ENCODE measurements at places on chromosomes 3 and 15.

GRCh38 chr3:134802428-134803050, 7.5 kb downstream of the EPHB1 start:
- no peak for DNase-seq

DNA sequence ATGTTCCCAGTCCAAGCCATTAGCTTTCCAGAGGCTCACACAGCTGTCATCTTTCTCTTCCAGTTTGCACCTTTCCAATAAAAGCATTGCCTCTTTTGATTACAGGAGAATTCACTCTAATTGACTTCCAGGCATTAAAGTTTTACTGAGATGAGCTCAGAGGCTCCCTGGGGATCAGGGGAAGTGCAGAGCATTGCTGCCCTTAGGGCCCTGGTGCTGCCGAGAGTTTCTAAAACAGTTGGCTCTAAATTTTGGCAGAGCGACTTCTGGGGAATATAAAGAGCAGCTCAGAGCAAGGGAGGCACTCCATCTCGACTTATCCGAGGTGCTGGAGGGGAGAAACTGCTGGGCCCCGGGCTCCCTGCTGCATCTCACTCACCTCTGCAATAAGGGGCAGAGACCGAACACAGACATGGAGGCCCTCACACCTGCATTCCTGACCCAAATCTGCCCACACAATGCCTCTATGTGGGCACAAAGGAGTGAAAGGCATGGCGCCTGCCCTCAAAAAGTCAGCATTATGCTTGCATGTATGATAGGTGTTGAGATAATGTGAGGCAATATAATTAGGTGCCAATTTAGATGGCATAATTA, 61.7 kb downstream of the SCN11A start:
- peak; percentile 52 for DNase-seq

- no peak for DNase-seq
Observed at GRCh38 chr3:151226825-151227224, 23.8 kb upstream of the GPR171 start.

DNA sequence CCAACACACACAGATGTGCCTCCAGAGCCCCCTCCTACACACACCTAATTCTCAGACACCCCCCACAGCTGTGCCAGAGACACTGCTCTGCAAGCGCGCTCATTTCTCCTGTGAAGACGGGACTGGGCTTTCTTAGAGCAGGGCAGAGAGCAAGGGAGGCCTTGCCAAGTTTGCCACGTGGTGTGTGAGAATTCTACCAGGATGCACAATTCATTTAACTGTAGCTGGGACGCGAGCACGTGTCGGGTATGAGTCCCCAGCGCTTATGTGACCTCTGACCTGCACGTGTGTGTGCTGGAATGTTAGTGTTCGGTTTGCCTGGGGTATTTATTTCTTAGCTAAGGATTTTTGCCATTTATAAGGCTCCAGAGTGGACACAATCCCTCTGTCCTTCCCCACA, 37.0 kb downstream of the FEM1B start:
- no peak for DNase-seq

DNA sequence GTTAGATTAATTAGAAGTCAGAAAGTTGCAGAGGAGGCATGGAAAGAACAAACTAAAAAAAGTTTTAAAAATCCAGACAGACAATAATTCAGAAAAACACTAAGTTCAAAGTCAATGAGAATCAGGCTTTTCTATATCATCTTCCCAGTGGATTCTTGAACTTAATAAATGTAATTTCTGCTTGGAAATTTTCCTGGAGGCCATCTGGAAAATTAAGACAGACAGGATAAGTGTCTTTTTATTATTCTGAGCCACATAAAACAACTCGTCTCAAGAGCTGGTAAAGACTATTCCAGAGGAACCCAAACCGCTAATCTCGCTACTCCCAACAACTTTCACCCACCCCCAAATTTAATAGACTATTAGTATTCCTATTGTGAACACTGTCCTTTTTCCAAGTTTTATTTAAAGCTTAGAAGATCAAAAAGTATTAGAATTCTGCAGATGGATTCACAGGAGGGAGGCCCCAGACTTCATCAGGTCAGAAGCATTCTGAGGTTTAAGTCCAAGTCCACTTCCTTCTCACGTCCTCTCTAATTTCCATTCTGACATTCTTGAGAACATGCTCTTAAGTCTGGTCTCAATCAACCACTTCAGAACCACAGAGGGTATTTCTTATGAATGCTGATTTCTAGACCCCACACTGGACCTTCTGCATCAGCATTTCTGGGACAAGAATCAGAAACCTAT, 61.3 kb downstream of the ERC2 start:
- DNase-seq = no peak

GRCh38 chr3:115092220-115092791, 54.8 kb downstream of the ZBTB20 start:
- peak; percentile 54 for DNase-seq

- DNase-seq = no peak
Observed at GRCh38 chr15:77857419-77857818, 220.1 kb downstream of the TBC1D2B start.

GRCh38 chr15:39094116-39094515, 486.8 kb upstream of the THBS1 start:
- peak; percentile 52 for DNase-seq

- no peak for DNase-seq
Observed at GRCh38 chr15:101017093-101017754, 98.1 kb downstream of the LRRK1 start.

DNA sequence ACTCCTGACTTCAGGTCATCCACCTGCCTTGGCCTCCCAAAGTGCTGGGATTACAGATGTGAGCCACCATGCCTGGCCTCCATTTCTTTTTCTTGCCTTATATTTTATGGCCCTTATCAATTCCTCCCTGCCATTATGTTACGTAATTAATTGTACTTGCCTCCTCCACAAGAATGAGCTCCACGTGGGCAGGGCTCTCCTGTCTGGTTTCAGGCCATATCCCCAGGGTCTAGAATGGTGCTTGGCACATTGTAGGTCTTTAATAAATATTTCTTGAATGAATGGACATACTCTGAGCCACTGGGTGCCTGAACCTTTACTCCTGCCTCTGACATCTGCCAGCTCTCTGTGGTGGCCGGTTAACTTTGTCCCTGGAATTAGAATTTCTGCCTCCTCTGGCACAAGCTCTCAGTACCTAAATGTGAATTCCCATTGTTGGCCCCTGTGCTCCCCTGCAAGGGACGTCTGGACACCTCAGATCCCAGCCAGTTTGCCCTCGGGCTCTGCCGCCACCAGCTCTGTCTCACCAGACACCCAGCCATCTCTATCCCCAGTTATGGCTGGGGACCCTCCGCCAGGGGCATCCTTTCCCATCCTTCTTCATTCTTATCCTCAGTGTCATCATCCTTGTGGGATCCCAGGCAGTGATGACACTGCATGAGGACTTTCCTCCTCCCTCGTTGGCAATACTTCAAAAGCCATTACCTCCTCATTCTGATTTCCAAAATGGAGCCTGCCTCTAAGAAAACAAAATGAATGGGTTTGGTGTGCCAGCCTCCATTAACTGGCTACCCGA, 165.6 kb upstream of the SMAD3 start:
- peak; percentile 87 for DNase-seq

GRCh38 chr15:101692801-101693598, 31.3 kb downstream of the TARS3 start:
- DNase-seq = peak; percentile 32

GRCh38 chr3:188266562-188267274, 112.8 kb downstream of the LPP start:
- DNase-seq = peak; percentile 97

- no peak for DNase-seq
Observed at GRCh38 chr15:31377030-31377429, 50.4 kb downstream of the KLF13 start.

DNA sequence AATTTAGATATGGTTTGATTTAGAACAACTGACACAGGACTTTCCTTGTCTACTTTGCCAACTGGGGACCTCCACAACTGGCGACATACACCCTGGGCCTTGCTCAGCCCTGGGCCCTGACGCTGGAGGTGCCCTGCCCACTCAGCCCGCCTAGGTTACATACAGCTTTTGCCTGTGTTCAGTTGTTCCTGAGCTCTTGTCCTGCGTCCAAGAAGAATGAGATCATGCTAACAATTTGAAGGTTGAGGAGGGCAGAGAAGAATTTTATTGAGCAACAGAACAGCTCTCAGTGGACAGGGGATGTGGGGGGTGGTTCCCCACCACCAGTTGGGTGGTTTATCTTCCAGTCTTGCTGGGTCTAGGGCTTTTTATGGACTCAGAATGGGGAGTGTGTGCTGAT, 67.9 kb downstream of the IQCH start:
- DNase-seq = peak; percentile 21

DNA sequence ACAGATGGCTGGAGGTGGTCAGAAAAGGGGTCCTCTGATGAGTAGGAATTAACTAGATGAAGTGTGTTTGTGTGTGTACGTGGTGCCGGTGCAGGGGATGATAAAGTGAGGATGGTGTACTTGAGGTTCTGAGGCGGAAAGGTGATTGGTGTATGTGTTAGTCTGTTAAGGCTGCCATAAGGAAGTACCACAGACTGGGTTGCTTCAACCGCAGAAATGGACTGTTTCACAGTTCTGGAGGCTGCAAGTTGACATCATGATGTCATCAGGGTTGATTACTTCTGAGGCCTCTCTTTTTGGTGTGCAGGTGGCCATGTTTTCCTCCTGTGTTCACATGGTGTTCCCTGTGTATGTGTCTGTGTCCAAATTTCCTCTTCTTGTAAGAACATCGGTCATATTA, 202.4 kb upstream of the RGMA start:
- no peak for DNase-seq

DNA sequence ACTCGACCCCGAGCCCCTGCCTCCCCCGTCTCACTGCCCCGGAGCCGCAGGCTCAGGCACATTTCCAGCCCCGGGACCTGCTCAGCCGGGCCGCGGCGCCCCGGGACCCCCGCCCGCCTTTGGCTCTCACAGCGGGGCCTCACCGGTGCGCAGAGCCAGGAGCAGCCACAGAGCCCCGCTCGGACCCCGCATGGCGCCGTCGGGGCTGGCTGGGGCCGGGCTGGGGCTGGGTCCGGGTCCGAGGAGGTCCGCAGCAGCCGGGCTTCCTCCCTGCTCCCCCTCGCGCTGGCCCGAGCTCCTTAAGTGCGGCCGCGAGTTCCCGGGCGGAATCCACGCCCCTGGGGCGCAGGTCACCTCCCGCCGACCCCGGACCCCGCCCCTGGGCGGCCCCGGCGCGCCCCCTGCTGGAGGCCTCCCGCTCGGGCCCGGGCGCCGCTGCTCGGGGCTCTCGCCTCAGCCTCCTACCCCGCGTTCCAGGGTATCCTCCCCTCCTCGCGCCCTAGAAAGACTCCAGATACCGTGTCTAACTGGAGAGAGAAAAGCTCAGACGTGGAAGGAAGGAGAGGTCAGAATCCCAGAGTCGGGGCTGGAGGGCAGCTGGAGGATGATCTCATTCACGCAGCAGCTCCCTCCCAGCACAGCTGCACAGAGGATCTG, at the start of gene MELTF:
MELTF (minus strand) TSS at position 307 of the 657 bp plus-strand sequence; CDS start at position 192, 115 bp downstream.
- peak; percentile 52 for DNase-seq

- no peak for DNase-seq
Observed at GRCh38 chr15:76056931-76057330, 2.9 kb upstream of the TMEM266 start.

DNA sequence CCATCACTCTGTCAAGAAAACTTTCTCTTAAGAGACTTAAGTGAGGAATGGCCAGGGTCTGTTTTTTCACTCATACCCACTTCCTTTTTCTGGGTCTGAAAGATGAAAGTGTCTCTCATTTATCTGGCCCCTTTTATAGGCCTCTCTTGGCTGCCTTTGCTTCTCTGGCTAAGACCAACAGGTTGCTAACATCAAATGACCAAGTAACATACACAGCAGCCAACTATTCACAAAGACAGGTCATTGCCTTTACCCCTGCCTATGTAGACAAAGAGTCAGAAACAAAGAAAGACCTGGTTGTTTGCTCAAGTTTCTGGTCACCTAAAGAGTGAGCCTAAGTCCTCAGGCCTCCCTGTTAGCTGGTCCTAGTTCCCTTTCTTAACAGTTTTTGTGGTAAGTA, 24.0 kb upstream of the CSTA start:
- no peak for DNase-seq

GRCh38 chr3:129249284-129250065, at the start of gene COPG1:
COPG1 (plus strand) TSS chr3:129249606; CDS start chr3:129249710, 104 bp downstream.
- peak; percentile 88 for DNase-seq

DNA sequence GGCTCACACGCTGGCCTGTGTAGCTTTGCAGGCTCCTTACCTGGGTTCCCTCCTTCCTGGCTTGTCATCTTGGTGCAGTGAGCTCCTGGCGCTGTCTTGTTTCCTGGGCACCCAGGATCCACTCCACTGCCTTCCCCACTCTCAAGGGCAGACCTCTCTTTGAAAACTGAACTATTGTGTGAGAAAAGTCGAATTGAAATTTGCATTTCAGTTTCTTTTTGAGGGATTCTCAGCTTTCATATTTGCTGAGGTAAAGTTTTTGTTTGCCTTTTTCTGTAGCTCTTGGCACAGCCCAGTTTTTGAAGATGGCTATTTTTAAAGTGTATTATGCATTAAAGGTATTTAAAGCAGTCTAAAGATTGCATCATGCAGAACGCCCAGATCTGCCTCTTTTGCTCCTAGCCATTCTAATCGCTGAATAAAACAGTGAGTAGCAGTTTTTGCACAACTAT, 70.1 kb downstream of the CCK start:
- peak; percentile 36 for DNase-seq

GRCh38 chr3:49199900-49200281, 28.5 kb downstream of the KLHDC8B start:
- DNase-seq = no peak

- peak; percentile 69 for DNase-seq
Observed at GRCh38 chr3:151537726-151538125, 76.9 kb upstream of the IGSF10 start.

DNA sequence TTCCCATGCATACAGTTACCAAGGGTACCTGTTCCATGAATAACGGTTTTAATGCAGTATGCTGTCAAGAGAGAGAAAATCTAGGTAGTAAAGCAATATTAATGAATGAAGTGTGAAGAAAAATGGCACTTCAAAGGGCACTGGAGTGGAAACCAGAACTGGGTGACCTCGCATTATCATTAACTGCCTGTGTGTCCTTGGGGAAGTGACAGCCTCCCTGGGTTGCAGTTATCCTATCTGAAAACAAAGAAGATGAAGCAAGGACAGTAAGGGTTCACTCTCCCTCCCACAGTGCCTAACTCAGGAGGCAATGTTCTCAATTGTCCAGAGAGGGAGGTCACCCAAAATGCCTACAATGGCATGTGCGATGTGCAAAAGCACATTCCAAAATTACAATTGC, 15.1 kb downstream of the MTHFS start:
- DNase-seq = no peak

- DNase-seq = no peak
Observed at GRCh38 chr3:50587373-50587772, 18.1 kb downstream of the HEMK1 start.
